H54 (cell line): ENCODE measurements at places on chromosomes 6 and 20.
A peak's percentile ranks its signal among the peaks of the same experiment; 100 is the strongest.

GRCh38 chr6:135403584-135403983 lies 94.0 kb downstream of the AHI1 start:
- no peak for DNase-seq

GRCh38 chr6:168299541-168300511 lies 19.8 kb downstream of the DACT2 start:
- DNase-seq = no peak

DNA sequence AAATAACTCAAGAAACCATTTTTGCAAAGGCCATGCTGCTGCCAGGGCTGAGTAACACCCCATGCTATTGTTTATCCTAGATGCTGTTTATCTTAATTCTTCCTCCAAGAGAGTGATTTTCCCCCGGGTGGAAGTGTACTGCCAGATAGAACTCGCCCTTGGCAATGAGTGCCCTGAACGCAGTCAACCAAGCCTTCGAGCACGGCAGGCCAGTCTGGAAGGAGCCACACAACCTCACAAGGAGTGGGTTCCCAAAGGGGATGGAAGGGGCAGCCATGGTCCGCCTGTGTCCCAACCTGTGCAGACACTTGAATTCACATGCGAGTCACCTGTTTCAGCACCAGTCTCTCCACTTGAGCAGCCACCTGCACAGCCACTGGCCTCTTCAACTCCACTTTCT lies 31.9 kb downstream of the PNPLA1 start:
- DNase-seq = no peak

DNA sequence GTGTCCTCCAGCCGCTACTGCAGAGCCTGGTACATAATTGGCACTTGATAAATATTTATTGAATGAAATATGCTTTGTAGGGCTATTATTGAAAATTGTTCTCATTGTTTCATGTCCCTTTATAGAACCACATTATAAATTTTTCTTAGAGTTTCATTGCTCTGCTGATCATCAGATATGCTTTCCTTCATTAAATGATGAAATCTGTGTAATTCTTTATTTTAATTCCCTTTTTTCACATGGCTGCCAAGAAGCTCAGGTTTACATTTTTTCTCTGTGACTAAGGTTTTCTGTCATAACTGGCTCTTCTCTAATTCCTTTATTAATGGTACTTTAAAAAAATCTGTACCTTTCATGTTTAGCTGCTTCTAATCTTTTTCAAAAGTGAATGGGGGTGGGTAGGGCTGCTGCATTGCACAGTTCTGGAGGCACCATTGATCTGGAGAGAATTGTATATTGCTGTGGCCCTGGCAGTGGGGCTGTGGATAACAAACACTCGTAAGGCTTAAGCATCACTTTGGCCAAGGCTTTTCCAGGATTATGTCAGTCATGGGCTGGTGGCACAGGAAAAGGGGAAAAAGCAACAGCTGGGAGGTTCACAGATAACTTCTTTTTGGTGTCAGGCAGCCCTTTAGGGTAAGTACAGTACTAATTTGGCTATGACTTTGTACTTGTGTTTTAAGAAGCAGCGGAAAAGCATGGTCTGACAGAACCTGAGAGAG lies 43.8 kb downstream of the ARFGEF2 start:
- DNase-seq = no peak

- no peak for DNase-seq
Measured at GRCh38 chr6:166830891-166831363, 125.4 kb downstream of the RNASET2 start.

DNA sequence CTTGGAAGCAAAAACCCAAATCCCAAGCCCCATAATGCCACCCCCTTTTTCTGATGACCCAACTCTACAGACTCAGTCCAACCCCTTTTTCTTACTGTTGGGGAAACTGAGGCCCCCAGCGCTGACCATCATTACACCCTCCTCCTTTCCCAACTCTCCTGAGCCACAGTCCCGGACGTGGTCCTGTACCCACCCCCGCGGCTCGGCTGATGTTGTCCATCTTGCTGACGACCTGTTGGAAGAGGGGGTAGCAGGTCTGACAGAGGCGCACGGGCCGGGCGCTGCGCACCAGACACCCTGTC lies 533 bp downstream of the OSTM1 start:
- DNase-seq = peak; percentile 15

- DNase-seq = peak; percentile 19
Measured at GRCh38 chr6:37103169-37104039, 66.5 kb upstream of the PIM1 start.

- DNase-seq = no peak
Measured at GRCh38 chr6:16058201-16058928, 70.5 kb upstream of the MYLIP start.

DNA sequence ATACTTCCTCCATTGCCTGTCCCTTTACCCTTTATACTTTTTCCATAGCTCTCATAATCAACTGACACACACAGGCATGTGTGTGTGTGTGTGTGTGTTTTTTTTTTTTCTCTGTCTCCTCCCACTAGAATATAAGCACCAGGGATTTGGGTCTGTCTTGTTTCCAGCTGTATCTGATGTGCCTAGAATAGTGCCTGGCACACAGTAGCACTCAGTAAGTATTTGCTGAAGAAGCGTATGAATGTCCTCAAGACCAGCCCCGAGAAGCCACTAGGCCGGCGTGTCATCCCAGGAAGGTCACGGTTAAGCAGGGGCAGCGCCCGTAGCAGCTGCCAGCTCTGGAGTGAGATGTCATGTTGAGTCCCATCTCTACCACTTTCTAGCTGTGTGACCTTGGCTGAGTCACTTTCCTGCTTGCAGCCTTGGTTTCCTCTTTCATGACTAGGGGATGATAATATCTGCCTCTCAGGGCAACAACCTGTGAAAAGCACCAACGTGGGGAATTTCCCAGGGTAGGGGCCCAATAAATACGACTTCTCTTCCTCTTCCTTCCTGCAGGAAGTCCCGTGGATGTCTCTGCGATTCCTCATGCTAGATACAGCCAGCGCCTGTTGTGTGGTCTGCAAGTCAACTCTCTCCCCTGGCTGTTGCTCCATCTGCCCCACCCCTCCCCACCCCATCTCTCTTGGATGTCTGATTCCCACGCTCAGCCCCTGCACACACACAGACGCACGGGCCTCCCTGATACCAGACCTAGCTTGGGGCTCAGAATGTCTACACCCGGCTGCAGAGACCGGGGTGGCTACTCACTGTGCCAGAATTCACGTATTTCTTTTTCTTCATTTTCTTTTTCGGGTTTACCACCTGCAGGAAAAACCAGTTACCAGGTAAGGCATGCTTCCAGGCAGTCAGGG lies 58.1 kb downstream of the RAB44 start:
- no peak for DNase-seq

DNA sequence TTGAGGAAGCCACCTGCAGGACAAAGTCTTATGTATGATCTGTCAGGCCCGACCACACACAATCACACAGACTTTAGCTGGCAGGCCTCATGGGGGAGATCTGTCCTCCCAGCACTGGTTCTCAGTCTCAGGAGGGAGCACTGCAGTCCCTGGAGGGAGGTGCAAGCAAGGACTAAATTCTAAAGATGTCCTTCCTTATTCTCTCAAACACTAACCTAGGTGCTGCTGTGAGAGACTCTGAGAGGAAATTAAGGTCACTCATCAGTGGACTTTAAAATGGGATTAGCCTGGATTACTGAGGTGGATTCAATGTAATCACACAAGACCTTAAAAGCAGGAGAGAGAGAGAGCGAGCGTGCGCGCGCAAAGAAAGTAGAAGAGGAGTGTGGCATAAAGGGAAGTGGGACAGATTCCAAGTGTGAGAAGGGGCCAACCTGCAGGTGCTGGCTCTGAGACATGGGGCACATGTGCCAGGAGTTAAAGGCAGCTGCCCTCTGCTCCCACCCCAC lies 14.3 kb downstream of the GLO1 start:
- DNase-seq = no peak

DNA sequence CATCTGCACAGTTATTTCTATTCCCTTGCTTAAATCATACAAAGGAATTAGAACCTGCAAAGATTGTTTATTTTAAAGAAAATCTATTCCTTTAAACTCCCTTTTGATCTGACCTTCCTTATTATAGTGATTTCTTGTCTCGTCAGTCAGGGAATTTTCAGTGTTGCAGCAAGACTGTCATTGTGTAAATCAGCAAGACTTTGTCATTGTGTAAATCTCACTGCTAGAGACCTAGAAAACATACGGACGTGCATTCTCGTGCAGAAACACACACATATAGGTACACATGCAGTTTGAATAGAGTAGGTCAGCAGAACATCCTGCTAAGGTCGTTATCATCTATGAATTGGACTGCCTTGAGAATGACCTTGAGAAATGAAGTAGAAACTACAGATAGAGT lies 6.2 kb upstream of the SGK1 start:
- DNase-seq = no peak

DNA sequence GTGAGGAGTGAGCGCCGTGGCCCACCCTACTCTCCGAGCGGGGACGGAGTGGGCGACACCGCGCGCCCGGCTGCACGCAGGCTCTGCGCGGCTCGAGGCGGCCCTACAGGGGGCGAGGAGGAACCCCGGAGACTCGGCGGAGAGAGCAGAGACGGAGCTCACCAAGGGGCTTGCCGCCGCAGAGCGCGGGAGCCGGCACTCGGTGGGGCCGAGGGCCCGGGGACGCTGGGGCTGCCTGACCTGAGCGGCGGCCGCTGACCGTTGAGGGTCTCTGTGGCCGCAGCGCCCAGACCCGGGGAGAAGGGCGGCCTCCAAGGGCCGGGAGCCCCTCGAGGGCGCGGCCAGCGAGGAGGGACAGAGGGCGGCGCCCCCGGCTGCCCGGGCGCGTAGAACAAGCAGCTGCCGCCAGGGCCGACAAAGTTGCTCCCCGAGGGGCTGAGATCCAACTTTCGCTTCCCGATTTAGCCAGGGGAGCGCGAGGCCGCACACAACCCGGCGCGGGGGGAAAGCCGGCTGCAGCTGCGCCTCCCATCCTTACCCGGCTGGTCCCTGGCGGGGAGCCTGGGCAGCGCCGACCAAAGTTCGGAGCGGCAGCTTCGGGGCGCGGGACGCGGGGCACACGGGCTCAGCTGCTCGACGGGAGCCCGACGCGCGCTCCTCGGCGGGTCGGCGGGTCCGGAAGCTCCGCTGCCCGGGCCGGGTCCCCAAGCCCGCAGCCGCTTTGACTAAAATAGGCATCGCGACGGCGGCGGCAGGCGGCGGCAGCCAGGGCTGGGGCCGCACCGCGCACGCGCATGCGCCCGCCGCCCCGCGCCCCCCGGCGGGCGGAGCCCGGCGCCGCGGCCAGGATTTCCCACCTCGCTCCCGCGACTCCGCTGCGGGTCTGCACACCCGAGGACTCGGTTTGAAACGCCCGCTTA lies 43.1 kb downstream of the POPDC3 start:
- peak; percentile 16 for DNase-seq

DNA sequence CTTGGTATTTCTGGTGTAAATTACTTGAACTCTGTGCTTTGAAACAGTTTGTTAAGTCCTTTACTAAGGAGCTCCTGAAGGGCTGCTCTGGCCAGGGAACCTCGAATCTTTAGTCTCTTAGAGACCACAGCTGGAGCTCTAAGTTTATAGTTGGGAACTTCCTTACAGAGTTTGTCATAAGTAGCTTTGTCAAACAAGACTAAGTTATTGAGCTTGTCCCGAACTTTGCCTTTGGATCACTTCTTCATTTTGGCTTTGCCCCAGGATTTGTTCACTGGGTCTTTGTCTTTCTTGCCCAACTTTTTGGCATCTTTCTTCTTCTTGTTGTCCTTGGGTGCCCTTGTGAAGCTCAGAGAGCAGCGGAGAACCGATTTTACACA lies 64.8 kb downstream of the FAM50B start:
- DNase-seq = no peak

GRCh38 chr20:4341804-4342485 lies 326.6 kb upstream of the RNF24 start:
- no peak for DNase-seq

GRCh38 chr6:37920667-37921066 lies 101.1 kb downstream of the ZFAND3 start:
- no peak for DNase-seq

DNA sequence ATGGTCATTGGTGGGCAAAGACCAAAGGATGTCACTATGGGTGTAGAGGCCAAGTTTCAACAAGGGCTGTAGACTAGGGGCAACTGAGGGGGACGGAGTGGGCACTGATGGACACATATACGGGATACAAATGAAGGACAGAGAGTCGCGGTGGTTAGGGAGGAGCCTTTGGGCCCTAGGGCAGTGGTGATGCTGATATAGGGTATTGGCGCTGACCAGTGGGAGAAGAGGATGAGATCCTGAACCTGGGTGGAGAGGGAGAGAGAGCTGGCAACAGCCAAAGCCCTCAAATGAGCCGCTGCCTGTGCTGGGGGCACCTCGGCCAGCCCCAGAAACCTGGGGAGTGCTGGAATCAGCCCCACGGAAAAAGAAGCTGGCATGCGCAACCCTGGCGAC lies 1.6 kb downstream of the CDH22 start:
- DNase-seq = no peak

GRCh38 chr6:139376017-139376330 lies 1.5 kb upstream of the CITED2 start:
- DNase-seq = no peak

GRCh38 chr6:151160929-151161757 lies 78.6 kb upstream of the AKAP12 start:
- no peak for DNase-seq

- no peak for DNase-seq
Measured at GRCh38 chr20:42785041-42785440, 404.7 kb downstream of the PTPRT start.

GRCh38 chr6:133951227-133951626 lies 1.8 kb upstream of the TBPL1 start:
- no peak for DNase-seq

DNA sequence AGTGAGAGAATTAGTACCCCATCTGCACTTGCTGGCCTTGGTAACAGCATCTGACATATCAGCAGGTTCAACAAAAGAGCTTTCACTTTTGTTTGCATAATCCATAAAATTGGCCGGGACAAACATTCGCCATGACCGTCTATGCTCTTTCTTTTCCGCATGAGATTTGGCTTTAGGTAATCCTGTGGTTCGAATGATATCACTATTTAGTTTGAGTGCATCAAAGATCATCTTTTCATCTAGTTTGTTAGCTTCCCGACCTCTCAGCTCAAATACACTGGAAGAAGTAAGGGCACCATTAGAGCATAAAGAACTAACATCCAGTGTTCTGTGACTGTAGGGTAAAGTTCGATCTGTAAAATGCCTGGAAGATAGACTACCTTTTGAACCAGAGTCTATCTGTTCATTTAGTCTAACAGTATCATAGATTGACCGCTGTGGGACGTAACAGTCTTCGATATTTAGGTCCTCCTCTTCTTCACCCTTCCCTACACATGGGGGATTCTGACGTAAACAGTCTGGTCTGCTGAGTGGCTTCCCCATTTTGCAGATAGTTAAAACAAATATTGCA lies 101.6 kb downstream of the DST start:
- DNase-seq = no peak

- DNase-seq = no peak
Measured at GRCh38 chr20:63794614-63795013, 36.5 kb downstream of the ZBTB46 start.

- DNase-seq = no peak
Measured at GRCh38 chr6:11732036-11732631, 46.5 kb downstream of the ADTRP start.
